Activated T-cell treated with anti-CD3 and anti-CD28 coated beads, Interleukin-2, amount 50 U/mL, for 72 hours (primary cell): ENCODE measurements at places on chromosomes 4 and X. TPM values are rescaled to one million over a fixed set of nuclear protein-coding genes. Genes with fewer than 3 reads are reported as not detected.

The SNX12 gene
- total RNA-seq, result 43.8 TPM

The GK2 gene
- total RNA-seq, result not detected

The UGT2A1 gene
- total RNA-seq, result not detected

DNA sequence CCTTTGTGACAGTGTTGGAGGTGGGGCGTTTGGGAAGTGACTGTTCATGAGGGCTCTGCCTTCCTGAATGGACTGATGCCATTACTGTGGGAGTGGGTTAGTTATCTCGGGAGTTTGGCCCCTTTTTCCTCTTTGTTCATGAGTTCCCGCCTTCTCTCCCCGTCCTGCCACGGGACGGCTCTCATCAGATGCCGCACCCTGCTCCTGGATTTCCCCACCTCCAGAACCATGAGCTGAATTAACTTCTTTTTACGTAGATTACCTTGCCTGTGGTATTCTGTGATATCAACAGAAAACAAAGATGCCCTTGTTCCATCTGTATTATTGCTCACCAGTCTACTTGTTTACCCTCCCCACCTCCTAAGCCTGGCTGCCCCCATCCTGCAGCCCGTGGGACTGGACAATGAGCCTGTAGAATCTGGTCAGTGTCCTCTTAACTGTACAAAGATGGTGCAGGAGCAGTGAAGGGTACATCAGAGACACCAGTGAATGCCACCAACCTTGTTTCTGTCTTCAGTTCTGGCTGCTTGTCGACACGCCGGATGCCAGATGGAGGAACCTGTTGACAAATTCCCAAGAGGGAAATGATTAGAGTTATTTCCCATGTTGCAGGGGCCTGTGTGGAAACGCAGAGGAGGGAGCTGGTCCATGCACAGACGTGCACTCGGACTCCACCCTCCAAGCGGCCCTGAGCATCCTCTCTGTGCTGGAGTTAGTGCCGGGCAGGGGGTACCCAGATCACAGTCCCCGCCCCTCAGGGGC is 104.7 kb downstream of the ABLIM2 start:
- no peak for DNase-seq
- H3K36me3 ChIP-seq, result no peaks in the 10 kb centered on the region
- no peak overlapping the region for H3K4me3 ChIP-seq
- no peak overlapping the region for H3K27ac ChIP-seq

DNA sequence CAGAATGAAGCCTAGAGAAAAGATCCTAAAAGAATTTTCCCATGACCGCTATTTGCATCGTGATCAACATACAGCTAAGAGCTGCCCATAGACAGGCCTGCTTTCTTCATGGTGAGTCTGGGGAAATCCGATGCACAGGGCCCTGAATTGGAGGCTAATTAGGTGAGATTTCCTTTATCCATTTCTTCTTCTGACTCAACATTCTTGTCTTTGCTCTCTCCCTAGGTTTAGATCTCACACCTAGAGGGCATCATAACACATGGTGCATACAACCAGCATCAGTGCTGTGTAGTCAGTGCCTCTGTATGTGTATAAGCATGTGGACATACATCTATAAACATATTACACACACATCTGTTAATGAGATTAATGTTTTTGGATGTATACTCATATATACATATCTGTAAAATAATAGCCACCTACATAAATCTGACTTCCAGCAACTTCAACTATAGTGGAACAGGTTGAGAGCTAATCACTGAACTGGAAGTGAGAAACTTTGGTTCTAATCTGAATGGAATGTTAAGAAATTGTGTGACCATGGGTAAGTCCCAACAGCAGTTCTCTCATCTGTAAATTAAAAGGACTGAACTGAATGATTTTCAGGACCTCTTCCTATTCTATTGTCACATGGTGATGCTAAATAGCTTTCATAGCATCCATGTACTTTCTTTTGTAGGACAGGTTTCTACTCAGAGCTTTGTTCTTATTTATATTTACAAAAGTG is 17.5 kb downstream of the GATB start:
- H3K27ac ChIP-seq, result no peak overlapping the region
- H3K4me3 ChIP-seq, result no peak overlapping the region
- peaks cover 5% of the 10 kb centered on the region for H3K36me3 ChIP-seq
- DNase-seq, result no peak

The TSPAN6 gene
- 0.43 TPM for total RNA-seq

GRCh38 chr4:137203601-137204000 is 328.7 kb downstream of the PCDH18 start:
- H3K27me3 ChIP-seq, result no peaks in the 10 kb centered on the region
- DNase-seq, result no peak
- no peak overlapping the region for H3K4me3 ChIP-seq
- H3K4me1 ChIP-seq, result no peaks in the 10 kb centered on the region
- H3K27ac ChIP-seq, result no peak overlapping the region

The CXXC4 gene
- total RNA-seq, result not detected

DNA sequence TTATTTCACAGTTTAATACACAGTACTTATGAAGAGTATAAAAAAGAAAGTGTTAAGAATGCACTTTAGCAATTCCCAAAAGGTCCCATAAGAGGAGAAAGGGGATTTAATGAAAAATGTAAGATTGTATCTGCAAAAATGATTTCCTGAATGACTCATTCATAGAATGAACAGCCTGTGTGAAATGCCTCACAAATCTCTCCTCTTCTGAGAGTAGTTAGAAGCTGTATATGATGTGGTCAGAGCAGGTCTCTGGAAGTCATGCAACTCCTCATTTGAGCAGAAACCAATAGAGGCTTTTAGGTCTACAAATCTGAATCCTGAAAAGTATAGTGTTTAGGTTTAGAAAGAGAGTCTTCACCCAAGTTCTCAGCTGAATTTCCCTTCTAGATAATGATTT is 381.3 kb upstream of the INTU start:
- DNase-seq, result no peak
- H3K4me3 ChIP-seq, result no peak overlapping the region
- H3K27me3 ChIP-seq, result no peaks in the 10 kb centered on the region
- H3K27ac ChIP-seq, result no peak overlapping the region

- no peak for DNase-seq
- no peak overlapping the region for H3K27ac ChIP-seq
- no peaks in the 10 kb centered on the region for H3K36me3 ChIP-seq
- peaks cover 27% of the 10 kb centered on the region for H3K4me1 ChIP-seq
- no peak overlapping the region for H3K4me3 ChIP-seq
Measured at GRCh38 chr4:173218411-173219125, 50.0 kb downstream of the GALNT7 start.

DNA sequence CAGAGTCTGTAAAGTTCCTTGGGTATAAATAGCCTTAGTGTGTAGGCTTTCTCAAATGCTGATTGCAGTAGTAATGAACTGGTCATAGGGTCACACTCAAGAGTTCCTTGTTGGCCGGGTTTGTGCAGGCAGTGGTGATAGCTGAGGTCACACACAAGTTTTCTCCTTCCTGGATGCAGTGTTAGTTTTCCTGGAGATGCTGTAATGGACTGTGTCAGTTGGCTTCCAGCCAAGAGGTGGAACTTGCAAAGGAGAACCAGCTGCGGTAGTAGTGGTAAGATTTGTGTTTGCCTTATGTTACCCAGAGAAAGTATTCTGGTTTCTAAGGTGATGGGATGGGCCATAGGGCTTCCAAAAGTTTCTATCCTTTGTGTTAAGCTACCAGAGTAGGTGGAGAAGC is 409.8 kb upstream of the FRG1 start:
- no peak overlapping the region for H3K4me3 ChIP-seq
- H3K36me3 ChIP-seq, result peaks cover 8% of the 10 kb centered on the region
- no peak for DNase-seq
- no peaks in the 10 kb centered on the region for H3K27me3 ChIP-seq
- H3K4me1 ChIP-seq, result no peaks in the 10 kb centered on the region

DNA sequence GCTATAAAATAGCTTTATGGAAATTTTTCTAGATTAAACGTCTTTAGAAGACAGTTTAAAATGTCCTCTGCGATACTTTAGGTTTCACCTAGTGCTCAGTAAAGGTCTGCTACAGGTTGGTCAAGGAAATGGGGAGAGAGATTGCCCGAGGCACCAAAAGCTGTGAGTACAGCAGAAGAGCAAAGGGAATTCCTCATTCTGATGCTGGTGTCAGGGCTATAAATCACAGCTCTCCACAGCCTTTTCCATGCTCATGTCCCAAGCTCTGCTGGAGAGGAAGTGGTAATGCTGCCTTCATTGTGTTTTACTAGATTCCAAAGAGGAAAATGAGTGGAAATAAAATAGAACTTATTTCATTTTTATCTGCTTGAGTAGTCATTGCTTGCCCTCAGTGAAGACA is 2060.4 kb downstream of the ARAP2 start:
- H3K27ac ChIP-seq, result no peak overlapping the region
- no peak for DNase-seq
- no peaks in the 10 kb centered on the region for H3K36me3 ChIP-seq
- no peak overlapping the region for H3K4me3 ChIP-seq

DNA sequence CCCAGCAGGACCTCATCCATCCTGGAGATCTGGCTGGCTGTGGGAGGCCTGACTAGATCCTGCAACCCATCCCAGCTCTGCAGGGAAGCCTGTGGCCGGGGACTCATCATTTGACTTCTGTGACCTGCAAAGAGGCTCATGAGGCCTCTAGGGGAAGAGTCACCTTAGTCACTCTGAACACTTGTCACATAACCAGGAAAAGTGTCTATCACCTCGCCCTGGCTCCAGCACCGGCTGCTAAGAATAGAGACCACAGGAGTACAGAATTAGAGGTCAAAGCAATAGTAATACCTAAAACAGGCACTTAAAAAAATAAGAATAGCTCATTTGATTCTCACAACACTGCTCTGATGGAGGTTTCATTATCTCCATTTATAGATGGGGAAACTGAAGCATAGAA is 3.8 kb upstream of the NSG1 start:
- H3K36me3 ChIP-seq, result no peaks in the 10 kb centered on the region
- peaks cover 42% of the 10 kb centered on the region for H3K27me3 ChIP-seq
- no peaks in the 10 kb centered on the region for H3K4me1 ChIP-seq
- H3K27ac ChIP-seq, result no peak overlapping the region

The GSX2 gene
- not detected for total RNA-seq
